ENCODE measurements at places on chromosomes 3 and 15.

DNA sequence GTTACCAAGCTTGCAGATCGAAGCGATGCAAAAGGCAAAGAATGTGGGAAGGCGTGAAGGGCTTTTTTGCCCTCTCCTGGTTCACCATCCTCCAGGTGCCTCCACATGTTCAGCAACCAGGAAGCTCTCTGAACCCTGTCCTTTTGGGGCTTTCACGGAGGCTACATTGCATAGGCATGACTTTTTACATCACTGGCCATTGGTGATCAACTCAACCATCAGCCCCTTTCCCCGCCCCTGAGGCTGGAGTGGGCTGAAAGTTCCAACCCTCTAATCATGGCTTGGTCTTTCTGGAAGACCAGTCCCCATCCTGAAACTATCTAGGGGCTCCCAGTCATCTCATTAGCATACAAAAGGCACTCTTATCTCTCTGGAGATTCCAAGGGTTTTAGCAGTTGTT lies 52.6 kb downstream of the UACA start:
- no peak for DNase-seq

DNA sequence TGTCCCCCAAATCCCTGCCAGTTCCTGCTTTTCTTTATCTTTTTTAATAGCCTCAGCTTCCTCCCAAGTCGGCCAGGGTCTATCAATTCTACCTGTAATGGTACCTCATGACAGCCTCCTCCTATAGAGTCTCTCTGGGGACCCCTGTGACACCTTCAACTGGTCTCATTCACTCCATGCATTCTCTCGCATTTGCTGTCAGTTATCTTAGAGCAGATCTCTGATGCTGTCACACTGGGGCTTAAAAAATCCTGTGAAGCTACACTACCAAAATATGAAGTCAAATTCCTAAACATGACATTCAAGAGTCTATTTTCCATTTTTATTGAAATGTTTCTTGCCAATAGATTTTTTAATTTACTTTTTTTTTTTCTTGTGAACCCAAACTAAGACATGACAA lies 5.5 kb downstream of the VPS39 start:
- no peak for DNase-seq

- DNase-seq: no peak
Observed at GRCh38 chr3:13451301-13451673, 28.8 kb upstream of the HDAC11 start.

DNA sequence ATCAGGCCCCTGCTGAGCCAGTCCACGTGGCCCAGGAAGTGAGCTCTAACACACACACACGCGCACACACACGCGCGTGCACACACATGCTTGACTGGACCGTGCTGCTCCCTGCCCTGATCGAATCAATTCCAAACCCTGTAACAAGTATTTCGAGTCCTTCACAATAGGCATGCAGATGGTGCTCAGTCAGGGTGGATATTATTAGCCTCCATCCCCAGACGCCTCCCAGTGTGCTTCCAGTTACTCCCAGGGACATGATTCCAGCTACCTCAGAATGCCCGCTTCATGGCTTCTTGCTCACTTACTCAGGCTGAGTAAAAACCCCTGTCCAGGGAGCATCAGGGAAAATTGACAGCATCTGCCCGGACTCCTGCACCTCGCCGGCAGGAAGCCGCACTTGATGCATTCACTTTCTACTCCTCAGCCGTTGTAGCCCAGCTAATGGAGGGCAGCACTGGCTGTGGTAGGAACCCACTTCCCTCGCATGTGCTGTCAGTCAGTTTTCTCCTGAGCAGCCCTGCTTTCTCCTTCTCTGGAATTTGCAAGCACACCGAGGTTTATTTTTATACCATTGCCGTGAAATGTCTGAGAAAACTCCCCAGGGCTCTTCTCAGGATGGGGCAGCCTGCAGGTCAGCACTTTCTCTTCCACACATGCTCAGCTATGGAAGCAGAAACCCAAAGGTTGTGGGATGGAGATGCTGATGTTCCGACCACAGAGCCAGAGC lies 126.1 kb upstream of the ABHD17C start:
- DNase-seq: no peak

GRCh38 chr3:55427739-55428138 lies 59.4 kb downstream of the WNT5A start:
- DNase-seq: no peak

DNA sequence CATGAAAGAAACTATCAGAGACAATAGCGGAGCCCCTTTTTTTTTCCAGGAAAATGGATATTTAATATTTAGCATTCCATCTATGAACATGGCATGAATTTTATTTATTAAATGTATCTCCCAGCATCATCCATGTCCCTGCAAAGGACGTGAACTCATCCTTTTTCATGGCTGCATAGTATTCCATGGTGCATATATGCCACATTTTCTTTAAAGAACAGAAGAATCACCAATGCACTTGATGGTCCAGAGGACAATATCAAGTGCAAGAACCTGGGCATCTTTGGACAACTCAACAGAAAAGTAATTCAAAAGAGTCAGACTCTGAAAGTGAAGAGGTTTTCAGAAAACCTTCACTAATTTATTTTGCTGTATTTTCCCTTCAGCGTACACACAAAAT lies 133.0 kb upstream of the SLC7A14 start:
- no peak for DNase-seq

GRCh38 chr3:172702256-172702655 lies 8.6 kb downstream of the NCEH1 start:
- DNase-seq: no peak

GRCh38 chr15:58882243-58882642 lies 51.2 kb downstream of the SLTM start:
- DNase-seq: no peak

DNA sequence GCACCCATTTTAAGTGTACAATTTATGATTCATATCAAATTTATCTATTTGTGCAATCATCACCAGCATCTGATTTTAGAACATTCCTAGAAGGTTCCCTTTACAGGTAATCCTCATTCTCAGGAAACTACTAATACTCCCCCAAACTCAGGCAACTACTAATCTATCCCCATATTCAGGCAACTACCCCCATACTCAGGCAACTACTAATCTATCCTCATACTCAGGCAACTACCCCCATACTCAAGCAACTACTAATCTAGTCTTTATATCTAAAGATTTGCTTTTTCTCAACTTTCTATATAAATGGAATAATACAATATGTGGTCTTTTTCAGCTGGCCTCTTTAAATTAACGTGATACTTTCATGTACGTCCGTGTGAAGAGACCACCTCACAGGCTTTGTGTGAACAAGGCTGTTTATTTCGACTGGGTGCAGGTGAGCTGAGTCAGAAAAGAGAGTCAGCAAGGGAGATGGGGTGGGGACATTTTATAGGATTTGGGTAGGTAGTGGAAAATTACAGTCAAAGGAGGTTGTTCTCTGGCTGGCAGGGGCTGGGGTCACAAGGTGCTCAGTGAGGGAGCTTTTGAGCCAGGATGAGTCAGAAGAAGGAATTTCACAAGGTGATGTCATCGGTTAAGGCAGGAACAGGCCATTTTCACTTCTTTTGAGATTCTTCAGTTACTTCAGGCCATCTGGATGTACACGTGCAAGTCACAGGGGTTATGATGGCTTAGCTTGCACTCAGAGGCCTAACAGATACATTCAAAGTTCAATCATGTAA lies 1444.5 kb upstream of the CADM2 start:
- DNase-seq: no peak

DNA sequence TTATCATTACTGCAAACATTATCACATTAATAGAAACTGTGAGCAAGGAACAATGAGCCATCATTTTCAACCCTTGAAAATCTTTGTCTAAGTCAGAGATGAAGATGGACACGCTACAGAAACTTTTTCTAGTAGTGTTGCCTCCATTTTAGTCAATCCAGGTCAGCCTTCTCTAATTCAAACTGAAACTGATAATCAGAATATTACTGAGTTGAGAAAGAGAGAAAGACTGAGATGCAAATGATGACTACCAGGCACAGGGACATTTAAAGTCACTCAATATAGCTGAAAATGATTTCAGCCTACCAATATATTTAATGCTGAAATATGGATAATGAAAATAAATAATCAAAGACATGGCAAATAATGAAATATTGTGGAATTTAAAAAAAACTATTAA lies 261.4 kb downstream of the GBE1 start:
- no peak for DNase-seq

- no peak for DNase-seq
Observed at GRCh38 chr15:81161851-81162250, 27.8 kb downstream of the CFAP161 start.

DNA sequence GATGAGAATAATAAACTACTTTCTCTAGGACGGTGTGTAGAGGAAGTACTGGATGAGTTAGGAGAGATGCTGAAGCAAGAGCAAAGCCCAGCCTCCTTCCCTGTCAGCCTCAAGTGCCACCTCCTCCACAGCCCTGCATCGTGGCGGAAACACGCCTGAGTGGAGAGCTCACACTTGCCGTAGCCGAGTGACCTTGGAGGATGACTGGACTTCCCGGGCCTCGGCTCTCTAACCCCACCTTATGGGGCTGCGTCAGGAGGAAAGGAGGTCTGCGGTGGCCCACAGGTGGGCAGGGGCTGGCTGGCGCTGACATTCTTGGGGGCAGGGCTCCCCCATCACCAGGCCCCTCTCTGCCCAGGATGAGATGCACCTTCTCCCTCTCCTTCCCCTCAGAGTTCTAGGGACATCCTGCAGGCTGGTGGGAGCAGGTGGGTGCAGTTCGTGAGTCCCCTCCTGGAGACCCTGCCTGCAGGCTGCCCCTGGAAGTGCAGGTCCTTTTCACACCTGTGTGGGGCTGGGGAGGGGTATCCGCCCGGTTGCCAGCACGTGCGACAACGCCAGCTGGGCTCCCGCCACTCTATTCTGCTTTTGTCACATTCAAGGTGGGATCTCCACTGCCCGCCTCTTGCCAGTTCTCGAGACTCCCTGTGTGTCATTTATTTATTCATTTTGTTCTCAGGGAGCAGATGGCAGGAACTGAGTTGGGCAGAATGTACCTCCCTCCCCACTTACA lies 175.2 kb downstream of the MEGF11 start:
- DNase-seq: no peak

DNA sequence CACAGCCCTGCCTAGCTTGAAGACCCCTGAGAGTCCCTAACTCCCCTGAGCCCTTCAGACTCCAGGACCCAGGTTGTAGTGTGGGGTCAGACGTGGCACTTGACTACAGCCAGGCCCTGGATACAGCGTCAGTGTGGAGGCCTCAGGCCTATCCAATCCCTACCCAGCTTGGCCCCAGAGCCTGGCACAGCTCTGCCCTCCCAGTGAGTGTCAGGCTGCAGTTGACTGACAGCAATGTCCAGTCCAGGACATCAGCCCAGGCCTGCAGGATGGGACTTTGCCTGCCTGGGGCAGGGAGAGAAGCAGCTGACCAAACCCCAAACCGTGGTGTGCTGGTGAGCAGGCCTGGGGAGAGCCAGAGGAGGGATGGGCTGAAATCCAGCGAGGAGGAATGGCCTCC lies 27.3 kb downstream of the KLF13 start:
- no peak for DNase-seq

GRCh38 chr3:10505050-10505790 lies at the start of gene ATP2B2:
ATP2B2 (minus strand) TSS chr3:10505586; CDS start chr3:10449543, 56,043 bp downstream.
- no peak for DNase-seq

DNA sequence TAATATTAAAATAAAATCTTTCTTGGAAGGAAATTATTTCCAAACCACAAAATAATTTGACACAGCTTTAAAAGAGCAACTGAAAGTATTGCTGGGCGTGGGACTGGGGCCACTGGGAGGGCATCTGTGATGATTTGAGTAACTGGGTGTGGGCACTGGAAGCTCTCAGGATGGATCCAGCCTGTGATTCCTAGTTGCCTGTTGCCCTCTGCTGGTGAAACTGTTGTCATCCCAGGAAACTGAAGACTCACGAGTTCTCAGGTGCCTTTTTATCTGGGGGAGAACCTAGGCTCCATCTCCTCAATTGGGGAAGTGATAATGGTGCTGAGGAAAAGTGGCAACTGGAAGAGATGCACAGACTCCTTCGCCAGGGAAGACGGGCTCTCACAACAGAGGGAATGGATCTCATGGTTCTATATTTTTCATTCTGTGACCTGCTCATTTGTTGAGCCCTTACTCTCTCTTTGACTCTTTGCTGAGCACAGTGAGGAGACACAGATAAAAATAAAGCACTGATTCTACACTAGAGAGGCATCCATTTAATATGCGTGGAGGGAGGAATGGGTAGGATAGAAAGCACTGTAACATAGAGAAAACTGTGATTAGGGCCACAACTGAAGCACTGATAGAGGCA lies 61.6 kb downstream of the TPRG1 start:
- no peak for DNase-seq

- DNase-seq: no peak
Observed at GRCh38 chr3:171116824-171117395, 90.4 kb upstream of the SLC2A2 start.

DNA sequence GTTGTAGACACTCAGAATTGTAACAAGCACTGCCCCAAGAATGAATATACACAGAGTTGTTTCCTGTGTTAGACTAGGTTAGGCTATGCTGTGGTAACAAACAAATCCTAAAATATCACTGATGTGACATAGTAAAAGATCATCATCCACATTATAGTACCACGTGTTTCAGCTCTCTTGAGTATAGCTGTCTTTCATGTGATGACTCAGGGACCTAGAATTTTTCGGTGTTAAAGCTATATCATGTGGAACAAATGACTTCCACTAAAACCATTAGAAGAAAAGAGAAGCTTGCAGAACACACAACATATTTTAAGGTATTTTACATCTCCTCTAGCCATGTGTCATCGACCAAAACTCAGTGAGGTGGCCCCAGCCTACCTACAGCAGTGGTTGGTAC lies 307.9 kb upstream of the RBMS3 start:
- no peak for DNase-seq

DNA sequence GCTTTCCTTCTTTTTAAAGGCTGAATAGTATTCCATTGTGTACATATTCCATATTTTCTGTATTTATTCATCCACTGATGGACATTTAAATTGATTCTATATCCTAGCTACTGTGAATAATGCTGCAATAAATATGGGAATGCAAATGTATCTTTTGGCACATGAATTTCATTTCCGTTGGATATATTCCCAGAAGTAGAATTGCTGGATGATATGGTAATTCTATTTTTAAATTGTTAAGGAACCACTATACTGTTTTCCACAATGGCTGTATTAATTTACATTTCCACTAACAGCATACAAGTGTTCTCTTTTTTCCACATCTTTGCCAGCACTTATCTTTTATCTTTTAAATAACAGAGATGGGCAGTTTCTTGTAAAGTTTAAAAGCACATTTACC lies 302.7 kb downstream of the CTNNB1 start:
- DNase-seq: no peak

- DNase-seq: no peak
Observed at GRCh38 chr15:69893086-69893485, 204.6 kb downstream of the TLE3 start.

GRCh38 chr3:134881305-134881704 lies 86.2 kb downstream of the EPHB1 start:
- no peak for DNase-seq

DNA sequence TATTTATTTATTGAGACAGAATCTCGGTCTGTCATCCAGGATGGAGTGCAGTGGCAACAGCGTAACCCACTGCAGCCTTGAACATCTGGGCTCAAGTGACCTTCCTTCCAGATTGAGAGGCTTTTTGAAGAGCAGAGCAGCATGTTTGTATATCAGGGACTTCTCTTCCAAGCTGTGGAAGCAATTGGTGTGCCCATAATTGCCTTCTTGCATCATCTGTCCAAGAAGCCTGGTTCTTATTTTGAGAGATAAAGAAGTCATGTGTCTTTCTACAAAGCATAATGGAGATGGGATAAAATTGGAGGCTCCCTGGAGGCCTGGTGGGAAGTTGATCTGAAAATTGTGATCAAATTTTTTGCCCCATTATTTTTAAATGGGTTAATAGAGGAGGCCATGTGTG lies 183.8 kb upstream of the MCTP2 start:
- no peak for DNase-seq
